ENCODE measurements at places on chromosomes 7 and 10. TPM values are rescaled to one million over a fixed set of nuclear protein-coding genes. Genes with fewer than 3 reads are reported as not detected.

DNA sequence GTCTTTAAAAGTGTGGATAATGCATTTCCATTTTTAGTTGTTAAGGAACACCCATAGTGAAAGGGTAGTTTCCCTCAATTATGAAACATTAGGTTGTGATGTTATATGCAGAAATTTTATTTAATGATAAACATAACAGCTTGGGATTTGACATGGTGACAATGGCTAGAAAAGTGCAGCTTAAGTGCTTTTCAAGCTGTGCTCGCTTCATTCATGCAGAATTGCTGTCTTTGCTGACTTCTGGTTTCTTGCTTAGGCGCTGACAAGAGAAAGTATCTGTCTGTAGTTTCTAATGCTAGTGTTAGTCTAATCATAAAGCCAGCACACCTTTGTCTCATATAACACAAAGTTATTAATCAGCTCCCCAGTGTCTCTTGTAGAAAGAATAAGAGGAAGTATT, 170.0 kb downstream of the ARL5B start:
- no peak for DNase-seq

DNA sequence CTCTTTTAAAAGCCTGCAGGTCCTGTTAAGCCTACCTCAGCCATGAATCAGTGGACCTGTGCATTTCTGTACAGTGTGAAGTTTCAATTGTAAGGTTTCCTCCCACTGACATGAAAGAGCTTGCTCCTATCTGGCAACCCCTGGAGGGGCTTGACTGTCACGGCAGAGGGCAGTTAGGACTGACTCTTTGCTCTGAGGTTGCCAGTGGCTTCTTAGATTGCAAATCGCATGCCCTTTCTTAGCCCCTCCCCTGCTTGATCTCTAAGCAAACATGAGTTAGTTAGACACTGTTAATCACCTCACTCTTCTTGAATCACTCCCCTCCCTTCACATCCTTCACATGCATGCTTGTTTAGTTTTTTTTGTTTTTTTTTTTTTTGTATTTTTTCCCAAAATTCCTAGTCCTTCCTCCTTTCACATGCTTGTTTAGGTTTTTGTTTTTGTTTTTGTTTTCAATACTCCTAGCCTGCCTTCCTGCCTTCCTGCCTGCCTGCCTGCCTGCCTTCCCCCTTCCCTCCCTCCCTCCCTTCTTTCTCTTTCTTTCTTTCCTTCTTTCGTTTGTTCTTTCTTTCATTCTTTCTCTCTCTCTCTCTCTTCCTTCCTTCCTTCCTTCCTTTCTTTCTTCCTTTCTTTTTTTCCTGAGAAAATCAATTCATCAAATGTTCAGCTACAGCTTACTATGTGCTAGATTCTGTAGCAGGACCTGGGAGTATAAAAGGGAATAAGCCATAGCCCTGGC, 6.0 kb upstream of the HIPK2 start:
- DNase-seq: no peak

DNA sequence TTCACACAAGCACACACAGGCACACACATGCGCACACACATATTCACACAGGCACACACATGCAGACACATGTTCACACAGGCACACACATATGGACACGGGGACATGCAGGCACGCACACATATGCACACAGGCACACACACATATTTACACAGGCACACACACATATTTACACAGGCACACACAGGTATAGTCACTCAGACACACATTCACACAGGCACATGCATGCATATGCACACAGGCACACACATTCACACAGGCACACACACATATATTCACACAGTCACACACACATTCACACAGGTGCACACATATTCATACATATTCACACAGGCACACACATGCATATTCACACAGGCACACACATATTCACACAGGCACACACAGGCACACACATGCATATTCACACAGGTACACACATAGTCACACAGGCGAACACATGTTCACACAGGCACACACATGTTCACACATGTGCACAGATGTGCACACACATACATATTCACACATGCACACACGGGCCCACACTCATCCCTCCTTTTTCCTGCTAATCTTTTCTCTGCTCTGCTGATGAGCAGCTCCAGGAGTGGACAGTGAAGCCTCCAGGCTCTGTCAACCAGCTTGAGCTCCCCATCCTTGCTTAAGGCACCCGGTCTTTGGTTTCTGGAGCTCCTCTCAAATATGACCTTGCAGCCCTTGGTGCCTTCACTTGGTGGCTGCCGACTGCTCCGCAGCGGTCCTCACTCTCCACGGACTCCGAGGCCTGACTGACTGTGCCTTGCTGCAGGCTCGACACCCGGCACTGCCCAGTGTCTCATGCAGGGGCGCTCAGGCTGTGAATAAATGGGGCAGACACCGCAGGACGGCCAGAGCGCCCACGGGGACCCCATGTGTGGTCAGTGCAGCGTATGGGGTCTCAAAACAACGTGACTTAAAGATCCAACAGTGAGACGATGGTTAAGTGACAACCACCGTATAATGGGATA, 581.2 kb upstream of the MGMT start:
- DNase-seq: no peak

AKAP9 gene
- total RNA-seq: 35.1 TPM

ABCA13 gene
- 0.07 TPM for total RNA-seq

GRCh38 chr10:97889461-97890265, 40.0 kb downstream of the GOLGA7B start:
- no peak for DNase-seq

- no peak for DNase-seq
These were observed 3.7 kb upstream of the ZNF438 start for GRCh38 chr10:31035266-31035798.

DNA sequence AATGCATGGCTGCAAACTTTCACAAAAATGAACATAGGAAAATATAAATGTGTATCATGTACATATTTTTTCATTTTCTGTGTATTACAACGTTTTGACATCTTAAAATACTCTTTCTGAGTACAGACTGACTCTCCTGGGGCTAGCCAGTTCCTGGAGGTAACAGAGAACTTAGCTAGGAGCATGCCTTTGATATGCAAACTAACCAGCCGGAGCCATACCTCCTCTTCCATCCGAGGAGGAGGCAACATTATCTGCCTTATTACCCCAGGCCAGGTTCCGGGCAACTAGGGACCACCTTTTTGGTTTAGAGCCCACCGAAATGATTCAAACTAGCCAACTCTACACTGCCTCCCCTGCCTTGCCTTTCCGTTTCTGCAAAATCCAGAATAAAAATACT, 33.7 kb upstream of the HECW1 start:
- no peak for DNase-seq

DNA sequence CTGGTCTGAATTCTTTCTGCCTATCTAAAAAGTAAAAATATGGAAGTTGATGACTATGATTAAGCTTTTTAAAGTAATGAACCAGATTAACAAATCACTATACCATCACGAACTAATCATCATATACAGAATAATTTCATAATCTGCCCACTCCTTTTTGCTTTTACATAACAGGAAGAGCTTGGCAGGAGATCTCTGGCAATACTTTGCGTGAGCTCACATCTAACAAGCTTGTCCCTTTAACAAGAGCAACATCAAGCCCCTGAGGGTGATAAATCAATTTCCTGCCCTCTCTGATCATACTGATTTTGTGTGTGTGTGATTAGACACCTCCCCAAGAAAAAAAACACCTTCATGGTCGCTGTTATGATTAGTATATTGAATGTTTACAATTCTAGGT, 143.5 kb upstream of the ASAH2 start:
- DNase-seq: no peak

- DNase-seq: no peak
These were observed 9.2 kb downstream of the MKX start for GRCh38 chr10:27736396-27736795.

GRCh38 chr7:94432817-94433216, 38.1 kb downstream of the COL1A2 start:
- no peak for DNase-seq

DNA sequence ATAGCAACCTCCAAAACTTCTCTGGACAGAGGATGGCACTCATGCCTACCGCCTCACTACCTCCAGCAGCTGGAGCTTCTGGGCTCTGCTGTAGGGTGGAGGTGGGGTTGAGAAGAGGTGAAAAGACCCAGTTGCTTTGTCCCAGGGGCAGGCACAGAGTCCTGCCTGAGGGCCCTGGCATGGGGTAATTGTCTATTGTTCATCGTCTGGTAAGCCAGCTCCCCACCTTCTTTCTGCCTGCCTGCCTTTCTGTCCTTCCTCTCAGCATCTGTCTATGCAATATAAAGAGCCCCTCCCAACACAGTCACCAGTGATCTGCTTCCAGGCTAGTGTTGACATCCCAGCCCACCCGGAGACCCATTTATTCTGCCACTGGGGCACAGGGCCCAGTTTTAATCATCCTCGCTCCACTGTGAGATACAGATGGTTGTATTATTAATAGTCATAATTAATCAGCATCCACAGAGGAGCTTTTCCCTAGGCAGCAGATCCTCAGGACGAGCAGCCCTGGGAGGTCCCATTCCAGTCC, 39.0 kb downstream of the ZMIZ1 start:
- no peak for DNase-seq

INHBA gene
- total RNA-seq: 601 TPM

DNA sequence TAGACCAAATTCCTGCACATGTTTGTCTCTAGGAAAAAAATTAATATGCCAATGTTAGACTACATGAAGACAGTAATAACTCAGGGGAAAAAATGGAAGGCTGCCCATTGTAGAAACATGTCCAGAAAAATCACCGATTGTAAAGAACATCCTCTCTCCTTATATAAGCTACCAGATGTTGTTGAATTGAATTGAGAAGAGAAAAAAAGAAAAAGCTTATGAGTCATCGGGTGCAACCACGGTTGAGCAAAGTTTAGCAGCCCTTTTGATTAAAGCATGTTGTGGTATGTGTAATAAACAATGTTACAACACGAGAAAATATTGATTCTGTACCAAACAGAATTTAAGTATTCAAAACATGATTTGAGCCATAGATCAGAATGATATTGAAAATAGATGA, 102.3 kb upstream of the ARHGAP21 start:
- no peak for DNase-seq

DNA sequence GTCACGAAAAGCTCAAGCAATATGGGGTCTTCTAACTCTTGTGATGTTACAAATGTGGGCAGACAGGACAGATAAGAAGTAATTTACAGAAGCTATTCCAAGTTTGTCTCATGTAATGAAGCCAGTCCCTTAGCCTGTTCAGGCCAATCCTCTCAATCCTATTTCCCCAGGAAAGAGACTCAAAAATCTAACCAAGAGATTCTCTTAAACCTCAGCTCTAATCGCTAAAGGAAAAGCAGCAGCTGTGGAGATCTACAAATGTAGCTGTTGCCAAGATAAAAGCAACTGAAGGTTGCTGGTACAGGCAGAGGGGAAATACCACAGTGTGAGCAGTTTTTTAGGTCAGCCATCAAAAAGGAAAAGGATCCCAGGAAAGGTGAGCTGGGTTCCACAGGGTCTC, 39.3 kb downstream of the ANK3 start:
- DNase-seq: no peak

STEAP2 gene
- not detected for total RNA-seq

INPP5F gene
- total RNA-seq: 56.4 TPM

TMEM236 gene
- 0.07 TPM for total RNA-seq

ABHD11 gene
- total RNA-seq: 11.2 TPM

DNA sequence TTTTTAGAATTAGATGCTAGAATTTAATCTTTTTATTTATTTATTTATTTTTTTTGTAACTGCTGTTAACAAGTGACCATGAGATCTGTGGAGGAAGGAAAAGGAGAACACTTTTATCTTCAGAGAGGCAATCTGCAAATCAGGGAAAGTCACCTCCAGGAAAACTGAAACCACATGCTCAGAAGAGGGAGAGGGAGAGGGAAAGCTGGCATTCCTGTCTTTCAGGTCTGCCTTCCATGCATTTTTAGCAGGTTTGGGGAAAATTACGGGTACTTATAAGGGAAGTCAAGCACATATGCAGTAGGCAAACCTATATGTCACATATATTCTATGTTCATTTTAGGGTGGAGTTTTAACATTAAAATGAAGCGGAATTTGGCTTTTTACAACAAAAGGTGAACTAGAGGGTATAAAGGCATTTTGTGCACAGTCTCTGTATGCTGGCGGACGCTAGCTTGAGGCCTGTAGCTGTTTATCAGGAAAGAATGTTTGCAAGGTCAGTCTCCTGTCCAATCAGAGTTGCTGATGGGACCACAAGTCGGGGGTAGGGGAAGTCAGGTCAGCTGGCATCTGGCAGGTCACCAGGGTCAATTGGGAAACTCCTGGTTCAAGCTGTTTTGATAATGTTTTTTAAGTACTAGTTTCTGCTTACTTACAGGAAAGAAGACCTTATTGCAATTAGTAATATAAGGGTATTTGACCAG, 333.5 kb downstream of the GPR158 start:
- DNase-seq: no peak

FAM20C gene
- total RNA-seq: 35.0 TPM

- no peak for DNase-seq
These were observed 18.7 kb downstream of the CALD1 start for GRCh38 chr7:134798155-134798554.
